ENCODE measurements at places on chromosomes 5 and 9.
A peak's percentile ranks its signal among the peaks of the same experiment; 100 is the strongest.

DNA sequence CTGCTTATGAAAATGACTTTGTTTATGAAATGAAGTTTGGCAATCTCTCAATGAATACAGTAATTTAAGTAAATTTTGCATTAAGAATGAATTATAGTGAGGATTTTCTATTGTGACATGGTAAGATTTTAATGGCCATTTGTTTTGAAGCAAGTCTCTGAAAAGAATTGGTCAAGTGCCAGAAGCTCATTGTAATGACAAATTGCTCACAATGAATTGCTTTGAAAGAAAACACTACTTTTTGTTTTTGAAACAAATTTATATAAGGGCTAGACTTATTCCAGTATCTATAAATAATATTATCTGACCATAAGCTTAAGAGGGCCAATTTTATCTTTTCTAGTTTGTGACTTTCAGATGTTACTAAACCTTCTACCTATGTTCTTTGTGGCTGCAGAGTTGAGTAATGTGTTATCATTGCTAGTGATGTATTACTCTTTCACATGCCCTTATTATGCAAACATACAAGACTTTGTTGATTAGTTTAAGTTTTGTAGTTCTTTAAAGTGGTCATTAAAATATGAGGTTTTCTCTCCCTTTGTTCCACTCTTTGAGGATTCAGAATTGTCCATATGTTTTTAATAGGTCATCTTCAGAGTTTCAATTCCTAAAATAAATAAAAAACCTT is 93.0 kb upstream of the ZNF608 start:
- DNase-seq, result no peak

DNA sequence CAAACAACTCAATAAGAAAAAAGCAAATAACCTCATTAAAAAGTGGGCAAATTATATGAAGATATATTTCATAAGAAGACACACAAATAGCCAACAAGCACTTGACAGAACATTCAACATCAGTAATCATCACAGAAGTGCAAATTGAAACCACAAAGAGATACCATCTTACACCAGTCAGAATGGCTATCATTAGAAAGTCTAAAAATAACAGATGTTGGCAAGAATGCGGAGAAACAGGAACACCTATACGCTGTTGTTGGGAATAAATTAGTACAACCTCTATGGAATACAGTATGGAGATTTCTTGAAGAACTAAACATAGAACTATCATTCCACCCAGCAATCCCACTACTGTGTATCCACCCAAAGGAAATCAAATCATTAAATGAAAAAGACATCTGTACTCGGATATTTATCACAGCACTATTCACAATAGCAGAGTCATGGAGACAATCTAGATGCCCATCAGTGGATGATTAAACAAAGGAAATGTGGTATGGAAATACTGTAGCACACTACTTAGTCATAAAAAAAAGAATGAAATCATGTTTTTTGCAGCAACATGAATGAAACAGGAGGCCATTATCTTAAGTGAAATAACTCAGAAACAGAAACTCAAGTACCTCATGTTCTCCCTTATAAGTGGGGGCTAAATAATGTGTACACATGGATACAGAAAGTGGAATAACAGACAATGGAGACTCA is 106.8 kb upstream of the FST start:
- no peak for DNase-seq

DNA sequence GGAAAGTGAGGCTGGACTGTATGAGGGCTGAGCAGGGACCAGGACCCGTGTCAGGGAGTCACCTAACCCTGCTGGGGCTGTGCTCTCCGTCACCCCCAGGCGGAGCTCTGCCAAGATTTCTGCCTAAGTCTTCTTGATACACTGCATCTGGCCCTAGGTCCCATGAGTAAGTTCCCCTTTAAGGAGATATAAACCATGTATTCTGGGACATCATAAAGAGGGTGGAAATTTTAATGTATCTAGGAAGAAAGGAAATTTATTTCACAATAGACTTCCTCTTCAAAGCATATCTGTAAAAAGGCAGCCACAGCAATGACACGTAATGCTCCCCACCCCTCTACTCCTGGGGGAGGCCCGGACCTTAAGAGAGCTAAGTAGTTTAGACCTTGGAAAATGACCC is 183.4 kb downstream of the FBXL7 start:
- peak; percentile 6 for DNase-seq

GRCh38 chr9:132887181-132888120 is 8.8 kb downstream of the SPACA9 start:
- DNase-seq, result no peak

DNA sequence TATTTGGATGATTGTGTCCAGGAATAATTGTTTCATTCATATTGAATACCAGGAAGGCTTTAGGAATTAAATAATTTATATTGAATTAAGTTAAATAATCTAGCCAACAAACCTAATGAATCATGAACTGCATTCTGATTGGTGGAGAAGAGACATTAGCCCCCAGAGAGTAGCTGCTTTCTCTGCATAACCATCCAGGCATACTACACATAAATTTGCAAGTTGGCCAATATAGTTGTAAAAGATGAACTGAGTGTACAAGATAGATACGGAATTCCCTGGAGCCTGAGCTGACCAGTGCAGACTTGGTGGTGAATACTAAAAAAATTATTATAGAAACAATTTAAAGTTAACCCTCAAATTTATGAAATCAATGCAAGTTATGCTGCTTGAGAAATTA is 311.8 kb upstream of the KIF2A start:
- DNase-seq, result no peak

DNA sequence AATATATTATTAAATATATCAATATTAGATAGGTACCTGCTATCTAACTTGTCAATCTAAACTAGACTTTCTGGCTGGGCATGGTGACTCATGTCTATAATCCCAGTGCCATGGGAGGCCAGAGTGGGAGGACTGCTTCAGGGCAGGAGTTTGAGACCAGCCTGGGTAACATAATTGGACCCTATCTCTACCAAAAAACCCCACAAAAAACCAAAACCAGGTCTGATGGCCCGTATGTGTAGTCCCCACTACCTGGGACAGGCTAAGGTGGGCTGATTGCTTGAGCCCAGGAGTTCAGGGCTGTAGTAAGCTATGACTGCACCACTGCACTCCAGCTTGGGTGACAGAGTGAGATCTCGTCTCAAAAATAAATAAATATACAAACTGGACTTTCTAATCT is 55.0 kb downstream of the PJA2 start:
- DNase-seq, result no peak

DNA sequence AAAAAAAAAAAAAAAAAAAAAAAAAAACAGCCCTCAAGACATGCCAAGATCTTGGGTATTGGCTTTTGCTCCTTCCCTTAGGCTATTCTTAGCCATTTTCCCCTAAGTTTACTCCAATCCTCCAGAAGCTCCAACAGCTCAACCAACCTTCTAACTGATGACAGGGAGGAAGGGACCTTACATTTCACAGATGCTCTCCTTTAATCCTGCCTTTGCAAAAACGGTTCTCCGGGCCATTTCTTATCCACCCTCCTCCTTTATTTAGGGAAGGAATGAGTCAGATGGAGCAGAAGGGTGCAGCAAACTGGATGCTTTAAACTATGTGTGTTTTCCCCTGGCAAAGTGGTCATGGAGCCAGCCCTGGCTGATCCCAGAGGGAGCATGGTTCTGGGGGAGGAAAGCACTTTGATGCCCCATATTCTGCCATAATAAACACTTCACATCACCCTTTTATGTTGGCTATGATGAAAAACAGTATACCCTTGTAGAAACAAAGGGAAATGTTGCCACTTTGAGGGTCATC is 369.4 kb upstream of the DMAC1 start:
- DNase-seq, result no peak

DNA sequence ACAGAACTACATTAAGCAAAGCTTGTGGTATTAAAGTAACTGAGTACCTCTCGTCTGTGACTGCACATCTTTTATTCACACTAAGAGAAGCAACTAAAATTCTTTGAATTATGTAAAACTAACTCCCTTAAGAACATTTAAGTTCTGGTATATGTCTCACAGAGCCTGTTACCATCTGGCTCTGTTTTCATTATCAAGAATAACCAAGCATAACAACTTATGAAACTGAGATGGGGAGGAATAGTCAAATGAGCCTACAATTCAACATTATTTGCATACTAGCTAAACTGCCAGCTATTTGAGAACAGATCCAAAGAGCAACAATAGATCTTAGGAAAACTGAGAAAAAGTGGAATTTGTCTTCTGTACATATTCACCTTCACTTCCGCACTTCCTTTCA is 25.3 kb upstream of the ISOC1 start:
- DNase-seq, result no peak

DNA sequence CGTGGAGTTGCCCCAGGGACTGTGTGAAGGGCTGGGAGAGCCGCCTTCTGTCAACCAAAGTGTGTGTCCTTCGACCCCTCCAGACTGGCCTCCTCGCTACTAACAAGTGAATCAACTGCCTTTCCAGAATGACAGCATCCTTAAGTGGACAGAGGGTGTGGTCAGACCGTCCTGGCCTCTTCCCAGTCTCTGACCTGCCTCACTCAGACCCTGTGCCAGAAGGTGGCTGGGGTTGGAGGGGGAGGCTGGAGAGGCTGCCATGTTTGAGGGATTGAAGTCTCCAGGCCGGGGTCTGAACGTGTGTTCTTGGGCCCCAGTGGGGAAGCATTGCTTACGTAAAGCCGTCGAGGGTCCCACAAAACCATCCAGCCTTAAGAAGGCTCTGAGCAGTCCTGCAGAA is 389.3 kb upstream of the IRX4 start:
- no peak for DNase-seq

DNA sequence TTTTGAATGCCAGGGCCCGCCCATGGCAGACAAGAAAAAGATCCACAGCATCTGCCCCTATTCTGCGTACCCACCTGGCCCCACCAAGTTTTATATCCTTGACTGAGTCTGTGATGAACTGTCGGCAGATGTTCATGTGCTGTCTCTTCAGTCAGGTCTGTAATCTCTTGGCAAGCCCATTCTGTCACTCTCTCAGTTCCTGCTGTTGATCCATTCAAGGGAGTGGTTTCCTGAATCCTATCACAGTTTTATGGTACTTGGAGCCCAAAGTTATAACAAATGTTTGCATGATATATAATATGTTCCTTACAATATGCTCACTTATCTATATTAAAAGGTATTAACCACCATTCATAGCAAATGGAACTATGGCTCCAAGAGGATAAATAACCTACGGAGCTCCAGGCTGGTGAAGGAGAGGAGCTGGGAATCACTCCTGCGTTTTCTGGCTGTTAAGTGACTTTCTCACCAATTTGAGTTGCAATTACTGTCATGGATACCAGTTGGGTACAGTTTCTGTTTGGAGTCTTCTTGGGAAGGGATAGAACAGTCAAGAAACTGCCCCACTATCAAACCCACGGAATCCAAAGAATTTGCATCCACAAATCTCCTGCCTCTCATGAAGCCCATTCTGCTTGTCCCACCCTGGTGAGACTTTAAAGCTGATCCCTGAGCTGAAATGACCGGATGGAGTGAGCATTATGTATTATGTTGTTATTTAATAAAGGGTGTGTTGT is 103.4 kb upstream of the SPRY4 start:
- DNase-seq, result no peak

DNA sequence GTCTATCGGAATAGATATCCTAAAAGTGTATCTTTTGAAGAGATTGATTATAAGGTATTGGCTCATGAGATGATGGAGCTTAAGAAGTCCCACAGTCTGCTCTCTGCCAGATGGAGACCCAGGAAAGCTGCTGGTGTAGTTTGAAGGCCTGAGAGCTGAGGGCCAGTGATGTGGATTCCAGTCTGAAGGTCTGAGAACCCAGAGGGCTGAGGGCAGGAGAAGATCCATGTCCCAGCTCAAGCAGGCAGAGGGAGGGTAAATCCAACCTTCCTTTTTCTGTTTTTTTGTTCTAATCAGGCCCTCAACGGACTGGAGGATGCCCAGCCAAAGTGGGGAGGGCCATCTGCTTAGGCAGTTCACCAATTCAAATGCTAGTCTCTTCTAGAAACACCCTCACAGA is 11.0 kb upstream of the ABL1 start:
- no peak for DNase-seq

DNA sequence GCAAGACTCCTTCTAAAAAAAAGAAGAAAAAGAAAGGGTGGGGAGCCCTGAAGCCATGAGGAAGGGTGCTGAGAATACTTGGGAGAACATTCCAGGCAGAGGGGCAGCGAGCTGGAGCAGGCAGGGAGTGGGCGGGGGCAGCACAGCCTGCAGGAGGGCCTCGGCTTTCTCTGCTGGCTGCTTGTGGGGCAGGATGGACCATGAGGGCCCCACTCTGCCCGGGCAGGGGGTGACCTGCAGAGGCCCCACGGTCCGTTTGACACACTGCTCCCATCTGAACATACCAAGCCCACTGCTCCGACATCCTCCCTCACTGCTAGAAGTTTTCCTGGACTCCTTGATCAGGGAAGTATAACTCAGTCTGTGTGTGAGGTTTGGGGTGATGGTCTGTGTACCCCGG is 11.7 kb upstream of the NUP214 start:
- DNase-seq, result no peak
